ENCODE measurements at places on chromosomes 4 and X. TPM values are rescaled to one million over a fixed set of nuclear protein-coding genes. Genes with fewer than 3 reads are reported as not detected.

Gene RS1
- not detected for total RNA-seq

Gene USP26
- not detected for total RNA-seq

Gene PCSK1N
- total RNA-seq = 0.42 TPM

Gene LRAT
- total RNA-seq = not detected

Gene CCNG2
- total RNA-seq = 29.0 TPM

DNA sequence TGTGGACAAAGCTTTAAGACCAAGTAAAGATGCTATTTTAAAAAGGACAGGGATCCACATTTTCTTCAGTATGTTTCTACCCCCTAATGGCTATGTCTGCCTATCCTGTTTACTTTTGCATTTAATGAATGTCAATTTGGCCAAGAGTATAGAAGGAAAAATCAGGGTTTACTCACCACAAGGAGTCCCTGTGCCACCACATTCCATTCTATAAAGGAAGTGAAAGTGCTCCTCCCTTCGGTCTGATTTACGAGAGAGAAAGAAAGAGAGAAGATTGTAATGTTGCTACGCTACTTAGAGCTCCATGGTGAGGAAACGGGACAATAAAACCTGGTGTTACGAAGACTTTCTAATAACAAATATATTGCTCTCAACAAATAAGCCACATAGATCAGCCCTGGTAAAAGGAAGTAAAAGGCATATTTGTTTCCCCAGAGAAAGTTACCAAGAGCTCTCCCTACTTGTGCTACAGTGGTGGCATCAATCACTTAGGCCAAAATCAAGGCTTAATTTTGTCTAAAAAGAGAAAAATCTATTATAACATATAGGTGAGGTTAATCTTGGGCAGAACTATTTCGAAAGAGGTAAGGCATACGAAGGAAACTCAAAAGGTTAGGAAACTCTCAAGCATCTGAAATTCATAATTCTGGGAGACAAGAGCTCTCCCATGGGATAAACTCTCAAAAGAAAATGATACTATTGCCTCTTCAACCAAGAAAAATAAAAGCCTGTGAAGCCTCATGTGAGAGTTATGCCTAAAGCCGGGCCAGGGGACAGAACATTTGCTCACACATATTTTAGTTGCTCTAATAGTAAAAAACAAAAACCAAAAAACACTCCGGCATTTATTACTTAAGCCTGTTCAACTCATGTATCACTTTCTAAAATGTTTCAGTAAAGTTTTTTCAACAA is 29.5 kb downstream of the TAPT1 start:
- DNase-seq = no peak

GRCh38 chr4:151859641-151860040 is 98.8 kb upstream of the GATB start:
- no peak for DNase-seq

Data from natural killer cell treated with Interleukin-12 subunit alpha and Interleukin-12 subunit beta and Interleukin-15 and Interleukin-18, amount 100 ng/mL, for 72 hours (primary cell).